Foreskin keratinocyte (primary cell): ENCODE measurements at places on chromosomes 7 and 10. TPM values are rescaled to one million over a fixed set of nuclear protein-coding genes. Genes with fewer than 3 reads are reported as not detected.

CACNB2 gene
- not detected in 2 replicates for polyA plus RNA-seq

SFMBT2 gene
- 0.20 and 0.27 TPM in 2 replicates for polyA plus RNA-seq

NUDT5 gene
- polyA plus RNA-seq, result 122 and 141 TPM in 2 replicates

RPEL1 gene
- not detected in 2 replicates for polyA plus RNA-seq

SPDYE16 gene
- not detected in 2 replicates for polyA plus RNA-seq

DNA sequence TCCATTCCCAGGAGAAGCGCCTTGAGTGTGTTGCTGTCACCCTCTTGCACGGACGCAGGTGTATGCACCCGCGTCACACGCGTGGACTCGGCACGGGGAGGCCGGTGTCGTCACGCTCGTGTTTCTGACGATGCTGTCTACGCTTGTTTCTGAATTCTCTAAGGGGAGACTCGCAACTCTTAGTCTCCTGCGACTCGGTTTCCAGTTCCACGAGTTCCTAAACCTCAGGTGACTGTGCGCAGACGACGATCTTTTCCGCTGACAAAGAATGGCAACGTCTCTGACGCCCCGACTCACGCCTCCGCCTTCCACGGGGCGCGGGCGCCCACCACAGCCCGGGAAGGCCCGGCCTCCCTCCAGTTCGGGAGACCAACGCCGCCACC is 579 bp downstream of the IDI1 start:
- no peak for DNase-seq

DNA sequence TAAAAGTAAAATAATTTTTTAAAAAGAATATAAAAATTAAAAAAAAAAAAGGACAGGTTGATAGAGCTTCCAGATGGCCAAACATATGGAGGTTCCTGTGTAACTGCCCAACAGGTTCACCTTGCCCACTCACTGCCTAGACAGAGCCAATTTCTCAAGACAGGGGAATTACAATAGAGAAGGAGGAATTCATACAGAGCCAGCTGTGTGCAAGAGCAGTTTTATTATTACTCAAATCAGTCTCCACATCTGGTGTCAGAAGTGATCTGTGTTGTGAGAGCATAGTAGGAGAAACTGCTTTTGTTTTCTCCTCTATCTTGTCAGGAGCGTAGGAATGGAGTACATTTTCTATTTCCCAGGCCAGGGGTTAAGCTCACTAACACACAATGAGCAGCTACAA is 31.0 kb downstream of the C7orf33 start:
- DNase-seq, result no peak

GRCh38 chr7:151742713-151743480 is 134.0 kb downstream of the PRKAG2 start:
- no peak for DNase-seq

DNA sequence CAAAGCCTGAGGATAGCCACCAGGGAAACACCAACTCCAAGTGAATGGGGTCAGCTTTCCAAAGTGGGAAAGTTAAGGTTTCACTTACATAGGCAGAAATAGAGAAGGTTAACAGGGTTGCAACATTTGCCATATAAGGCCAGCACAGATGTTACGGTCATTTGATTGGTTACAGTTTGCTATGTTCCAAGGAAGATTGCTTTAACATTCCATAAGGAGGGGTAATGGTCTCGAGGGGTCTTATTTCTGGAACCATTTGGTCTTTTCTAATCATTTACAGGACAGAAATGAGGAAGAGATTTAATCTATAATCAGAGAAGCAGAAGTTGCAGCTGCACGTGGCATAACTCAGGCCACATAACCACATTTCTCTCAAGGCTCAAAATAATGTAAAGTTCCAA is 679.4 kb upstream of the C7orf33 start:
- no peak for DNase-seq

GRCh38 chr7:143248761-143249354 is 14.4 kb upstream of the GSTK1 start:
- DNase-seq, result no peak

GRCh38 chr7:98280296-98280695 is 1.2 kb upstream of the BRI3 start:
- DNase-seq, result no peak

DNA sequence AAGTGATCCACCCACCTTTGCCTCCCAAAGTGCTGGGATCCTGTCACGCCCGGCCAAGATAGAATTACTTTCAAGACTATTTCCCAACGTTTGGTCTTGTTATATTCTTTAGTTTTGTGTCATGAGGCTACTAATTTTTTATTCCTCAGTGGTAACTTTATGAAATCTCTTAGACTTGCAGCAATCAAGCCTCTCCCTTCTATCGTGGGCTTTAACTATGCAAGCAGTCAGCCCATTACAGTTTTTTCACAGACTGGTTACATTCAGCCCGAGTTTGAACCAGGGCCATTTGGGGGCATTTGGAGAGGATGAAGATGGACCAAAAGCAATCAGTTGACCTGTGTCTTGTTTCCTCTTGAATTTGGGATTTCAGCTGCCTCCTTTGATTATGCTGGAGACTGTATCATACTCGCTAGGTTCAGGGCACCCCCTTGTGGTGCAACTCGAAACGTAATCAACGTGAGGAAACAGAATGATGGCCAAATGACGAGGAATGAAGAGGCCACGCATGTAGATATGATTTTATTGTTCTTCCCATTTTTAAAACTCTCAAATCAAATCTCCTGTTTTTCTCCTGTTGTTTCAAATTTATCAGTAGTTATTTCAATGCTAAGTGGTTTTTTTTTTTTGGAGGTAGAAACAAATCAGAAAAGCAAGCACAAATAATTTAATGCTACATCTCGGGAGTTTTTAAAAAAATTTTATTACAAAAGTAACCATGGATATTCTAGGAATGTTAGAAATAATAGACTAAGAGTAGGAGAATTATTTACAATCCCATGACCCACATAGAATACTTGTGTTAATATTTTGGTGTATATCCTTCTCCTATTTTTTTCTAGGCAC is 151.6 kb downstream of the KIAA1217 start:
- DNase-seq, result peak; percentile 57

- DNase-seq, result no peak
Observed at GRCh38 chr7:44097064-44097932, 6.8 kb upstream of the AEBP1 start.

- DNase-seq, result no peak
Observed at GRCh38 chr10:62112300-62112699, 156.3 kb downstream of the RTKN2 start.

DNA sequence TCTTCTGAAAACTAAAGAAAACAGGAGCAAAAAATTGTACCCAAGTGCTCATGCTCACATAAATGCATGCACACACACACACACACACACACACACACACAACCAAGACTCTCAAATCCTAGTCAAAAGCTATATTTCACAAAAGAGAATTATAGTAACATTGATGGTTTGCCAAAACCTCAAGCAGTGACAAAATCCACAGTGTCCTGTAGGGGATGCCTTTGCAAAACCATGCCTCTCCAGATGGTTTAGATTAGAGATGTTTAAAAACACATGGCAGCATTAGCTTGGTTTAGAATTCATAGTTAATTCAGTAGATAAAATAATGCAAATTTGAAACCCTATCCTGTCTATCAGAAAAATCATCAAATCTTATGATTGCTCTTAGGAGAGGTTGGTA is 232.2 kb downstream of the DYNC1I1 start:
- DNase-seq, result no peak

DNA sequence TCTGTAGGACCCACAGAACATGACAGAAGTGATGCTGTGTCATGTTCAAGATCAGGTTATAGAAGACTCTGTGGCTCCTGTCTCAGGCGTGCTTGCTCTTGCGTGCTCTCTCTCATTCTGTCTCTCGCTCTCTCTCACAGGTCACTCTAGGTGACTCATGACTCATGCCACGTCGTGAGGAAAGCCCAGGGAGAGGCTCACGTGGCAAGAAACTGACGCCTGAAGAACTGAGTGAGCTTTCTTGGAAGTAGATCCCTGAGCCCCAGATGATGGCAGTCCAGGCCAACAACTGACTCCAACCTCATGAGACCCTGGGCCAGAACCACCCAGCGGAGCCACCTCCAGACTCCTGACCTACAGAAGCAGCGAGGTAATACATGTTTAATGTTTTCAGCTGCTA is 103.3 kb downstream of the DNMBP start:
- peak; percentile 79 for DNase-seq

GRCh38 chr10:82981137-82981723 is 1106.2 kb downstream of the NRG3 start:
- DNase-seq, result peak; percentile 86

- no peak for DNase-seq
Observed at GRCh38 chr10:123769647-123770046, 103.5 kb downstream of the GPR26 start.

- no peak for DNase-seq
Observed at GRCh38 chr7:20064974-20065862, 152.0 kb downstream of the MACC1 start.

- DNase-seq, result no peak
Observed at GRCh38 chr10:850093-850492, 81.4 kb downstream of the LARP4B start.

DNA sequence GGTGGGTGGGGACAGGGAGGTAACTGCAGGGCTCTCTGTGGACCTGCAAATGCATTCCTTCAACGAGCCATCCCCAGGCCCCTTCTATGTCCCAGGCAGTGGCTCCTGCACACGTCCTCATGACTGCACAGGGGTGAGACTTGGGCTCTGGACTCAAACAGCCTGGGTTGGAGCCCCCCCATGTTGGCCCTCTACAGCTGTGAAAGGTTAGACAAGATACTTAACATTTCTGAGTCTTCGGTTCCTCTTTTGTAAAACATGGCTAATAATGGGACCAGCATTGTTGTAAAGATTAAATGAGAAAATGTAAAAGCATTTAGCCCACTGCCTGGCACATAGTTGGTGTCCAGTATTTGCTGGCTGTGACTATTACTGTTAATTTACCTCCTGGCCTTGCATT is 41.8 kb downstream of the CHST3 start:
- no peak for DNase-seq

DNA sequence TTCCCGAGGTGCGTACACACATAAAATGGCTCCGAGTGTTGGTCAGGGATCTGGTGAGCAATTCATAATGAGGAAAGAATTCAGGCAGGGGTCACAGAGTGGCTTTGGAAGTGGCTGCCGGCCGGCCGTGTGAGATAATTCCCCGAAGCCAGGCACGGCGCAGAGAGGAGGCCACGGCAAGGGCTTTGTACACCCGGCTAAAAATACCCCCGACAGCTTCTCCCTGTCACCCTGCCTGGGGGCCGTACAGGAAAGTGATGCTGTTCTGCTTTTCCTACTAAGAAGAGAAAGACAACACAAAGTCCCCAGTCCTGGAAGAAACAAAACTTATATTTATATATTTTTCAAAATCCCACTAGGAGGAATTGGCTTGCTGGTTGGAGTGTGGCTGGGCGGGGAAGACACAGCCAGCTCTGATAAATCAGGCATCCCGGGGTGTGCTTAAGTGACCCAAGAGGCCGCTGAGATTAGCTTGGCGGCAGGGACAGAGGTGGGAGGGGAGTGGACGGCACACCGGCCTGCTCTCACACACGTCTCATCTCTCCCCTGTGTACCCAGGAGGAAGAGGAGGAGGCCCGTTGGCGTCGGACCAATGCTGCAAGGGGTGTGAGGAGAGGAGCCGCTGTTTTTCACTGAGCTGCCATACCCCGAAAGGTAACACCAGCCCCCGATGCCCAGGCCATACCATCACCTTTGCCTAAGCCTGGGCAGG is 70.5 kb downstream of the ZMIZ1 start:
- DNase-seq, result no peak

- DNase-seq, result no peak
Observed at GRCh38 chr7:150346922-150347321, 5.5 kb upstream of the RARRES2 start.

DNA sequence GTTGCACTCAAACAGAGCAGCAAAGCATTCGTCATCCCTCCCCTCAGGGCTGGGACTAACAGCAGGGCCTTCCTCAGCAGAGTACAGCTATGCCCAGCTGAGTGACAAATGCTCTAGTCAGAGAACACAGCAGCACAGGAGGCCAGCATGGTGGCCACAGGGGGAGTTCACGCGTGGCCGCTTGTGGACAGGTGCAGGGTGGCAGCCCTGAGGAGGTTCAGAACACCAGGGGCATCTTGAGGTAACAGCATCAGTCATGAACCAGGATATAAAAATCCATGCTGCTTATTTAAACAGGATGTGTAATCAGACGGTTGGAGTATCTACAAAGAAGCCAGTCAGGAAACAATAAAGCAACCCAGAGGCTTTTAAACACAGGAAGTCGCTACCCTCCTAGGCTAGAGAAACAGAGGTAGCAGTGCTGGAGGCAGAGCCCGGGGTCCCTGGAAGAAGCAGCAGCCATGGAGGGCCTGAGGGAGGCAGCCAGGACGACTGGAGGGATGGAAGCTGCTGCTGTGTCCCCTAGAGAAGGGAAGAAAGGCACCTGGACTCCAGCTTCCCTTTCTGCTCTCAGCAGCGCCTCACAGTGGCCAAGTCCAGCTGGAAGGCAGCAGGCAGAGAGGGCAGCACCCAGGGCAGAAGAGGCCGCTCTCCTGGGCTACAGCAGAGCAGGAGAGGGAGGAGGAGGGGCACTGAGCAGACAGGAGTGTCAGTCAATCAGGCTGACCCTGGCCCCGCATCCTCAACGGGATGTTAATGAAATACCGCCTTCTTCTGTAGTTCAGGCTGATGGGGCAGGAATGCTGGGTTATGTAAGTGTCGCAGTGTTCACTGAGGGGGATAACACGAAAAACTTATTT is 70.8 kb upstream of the UCN3 start:
- DNase-seq, result peak; percentile 70

GRCh38 chr10:63976538-63976937 is 455.3 kb downstream of the REEP3 start:
- no peak for DNase-seq

GRCh38 chr7:71326595-71326994 is 194.7 kb downstream of the GALNT17 start:
- no peak for DNase-seq

DNA sequence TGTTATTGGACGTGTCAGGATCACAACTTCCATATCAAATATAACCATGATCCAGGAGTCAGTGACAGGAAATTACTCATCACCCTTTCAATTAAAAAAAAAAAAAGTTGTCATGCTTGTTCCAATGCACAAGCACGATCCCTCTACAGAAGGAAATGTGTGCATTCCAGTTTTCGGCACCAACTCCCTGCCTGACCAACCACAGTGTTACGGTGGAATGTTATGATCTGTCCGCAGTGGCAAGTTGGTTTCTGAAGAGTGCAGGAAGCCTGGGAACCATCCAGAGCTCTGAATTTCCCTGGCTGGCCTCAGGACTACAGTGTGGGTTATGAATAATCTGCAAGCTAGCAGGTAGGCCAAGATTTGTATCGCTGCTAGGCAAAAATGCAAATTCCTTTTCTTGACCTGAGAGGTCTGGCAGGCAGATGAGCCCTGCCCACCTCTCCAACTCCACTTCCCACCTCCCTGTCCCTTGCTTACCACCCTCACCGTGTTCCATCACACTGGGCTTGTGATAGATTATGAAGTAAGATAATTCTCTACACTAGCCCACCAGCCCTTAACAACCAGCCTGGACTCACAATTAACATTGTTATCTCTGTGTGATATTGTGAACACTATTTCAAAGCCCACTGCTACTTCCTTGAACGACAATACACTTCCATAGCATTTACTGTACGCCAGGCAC is 20.4 kb downstream of the FRMPD2 start:
- DNase-seq, result peak; percentile 97

GRCh38 chr10:69838853-69839252 is 37.1 kb downstream of the COL13A1 start:
- DNase-seq, result no peak
